ENCODE measurements at places on chromosomes 7 and 10.
A peak's percentile ranks its signal among the peaks of the same experiment; 100 is the strongest.

GRCh38 chr7:25638590-25639244 lies 410.4 kb upstream of the NPVF start:
- no peak for DNase-seq

- no peak for DNase-seq
Measured at GRCh38 chr10:86658261-86658741, 4.0 kb downstream of the OPN4 start.

DNA sequence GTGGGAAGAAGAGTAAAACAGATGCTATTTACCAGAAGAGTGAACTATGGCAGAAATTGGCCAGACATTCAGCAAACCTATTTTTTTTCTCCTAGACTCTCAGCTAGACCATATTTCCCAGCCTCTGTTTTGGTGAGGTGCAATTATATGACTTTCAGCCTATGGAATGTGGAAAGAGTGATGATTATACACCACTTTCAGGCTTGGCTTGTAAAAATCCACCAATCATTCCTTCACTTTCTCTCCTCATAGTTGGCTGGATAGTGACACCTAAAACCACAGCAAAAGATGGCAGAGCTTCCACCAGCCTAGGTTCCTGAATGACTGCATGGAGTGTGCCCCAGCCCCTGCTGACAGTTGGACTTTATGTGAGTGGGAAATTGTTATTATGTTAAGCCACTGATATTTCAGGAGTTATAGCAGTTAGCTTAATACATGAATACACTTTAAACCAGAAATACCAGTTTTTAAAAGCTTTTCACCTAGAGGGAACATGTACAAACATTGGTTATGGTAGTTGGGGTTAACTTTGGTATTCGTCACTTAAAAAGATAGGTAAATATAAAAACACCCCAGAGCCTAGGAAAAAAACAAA lies 19.1 kb upstream of the TNKS2 start:
- DNase-seq = no peak

DNA sequence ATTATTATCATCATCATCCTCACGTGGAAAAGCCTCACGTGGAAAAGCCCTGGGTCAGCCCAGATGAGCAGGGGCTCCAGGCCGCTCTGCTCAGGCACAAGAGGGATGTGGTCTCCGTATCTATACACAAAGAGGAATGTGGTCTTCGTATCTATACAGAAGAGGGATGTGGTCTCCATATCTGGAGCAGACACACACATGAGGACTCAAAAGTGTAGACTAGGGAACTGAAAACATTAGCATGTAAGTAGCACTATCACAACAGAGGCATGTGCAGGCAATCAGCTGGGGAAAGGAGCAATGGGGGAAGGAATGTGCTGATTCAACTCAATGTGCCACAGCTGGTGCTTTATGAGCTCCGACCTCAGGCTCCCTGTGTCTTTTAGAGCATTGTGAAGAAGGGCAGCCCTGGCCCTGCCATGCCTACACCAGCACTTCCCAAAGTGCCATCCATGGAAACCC lies 86.5 kb downstream of the PLXNA4 start:
- no peak for DNase-seq

DNA sequence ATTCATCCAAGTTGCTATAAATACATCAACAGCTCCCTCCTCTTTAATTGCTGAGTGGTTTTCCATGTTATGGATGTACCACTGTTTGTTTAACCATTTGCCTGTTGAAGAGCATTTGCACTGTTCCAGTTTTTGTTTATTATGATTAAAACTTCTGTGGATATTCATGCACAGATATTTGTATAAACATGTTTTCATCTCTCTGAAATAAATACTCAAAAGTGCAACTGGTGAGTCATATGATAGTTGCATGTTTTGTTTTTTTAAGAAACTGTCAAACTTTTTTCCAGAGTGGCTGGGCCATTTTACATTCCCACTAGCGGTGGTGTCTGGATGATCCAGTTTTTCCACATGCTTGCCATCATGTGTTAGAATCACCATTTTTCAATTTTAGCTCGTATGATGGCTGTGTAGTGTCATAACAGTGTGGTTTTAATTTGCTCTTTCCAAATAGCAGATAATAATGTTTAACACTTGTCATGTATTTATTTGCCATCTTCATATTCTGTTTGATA lies 33.6 kb downstream of the MEOX2 start:
- no peak for DNase-seq

DNA sequence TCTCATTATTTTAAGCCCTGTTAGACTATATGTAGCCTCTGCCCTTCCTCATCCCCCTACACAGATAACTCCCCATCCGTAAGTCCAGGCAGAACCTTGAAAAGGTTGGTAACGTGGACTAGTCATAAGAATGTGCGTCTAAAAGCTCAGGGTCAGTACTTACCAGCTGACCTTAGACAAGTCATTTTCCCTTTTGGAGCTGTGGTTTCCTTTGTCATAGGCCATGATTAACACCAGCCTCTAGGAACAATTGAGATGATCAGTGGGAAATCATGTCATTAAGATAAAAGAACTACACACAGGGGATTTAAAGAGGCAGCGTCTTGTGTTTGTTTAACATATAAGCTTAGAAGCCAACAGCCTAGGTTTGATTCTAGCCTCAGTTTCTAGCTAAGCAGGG lies 6.9 kb upstream of the UNC5B start:
- no peak for DNase-seq

GRCh38 chr10:121049489-121049888 lies 198.3 kb downstream of the WDR11 start:
- no peak for DNase-seq

GRCh38 chr7:127189886-127190285 lies 62.9 kb downstream of the GRM8 start:
- DNase-seq = no peak

DNA sequence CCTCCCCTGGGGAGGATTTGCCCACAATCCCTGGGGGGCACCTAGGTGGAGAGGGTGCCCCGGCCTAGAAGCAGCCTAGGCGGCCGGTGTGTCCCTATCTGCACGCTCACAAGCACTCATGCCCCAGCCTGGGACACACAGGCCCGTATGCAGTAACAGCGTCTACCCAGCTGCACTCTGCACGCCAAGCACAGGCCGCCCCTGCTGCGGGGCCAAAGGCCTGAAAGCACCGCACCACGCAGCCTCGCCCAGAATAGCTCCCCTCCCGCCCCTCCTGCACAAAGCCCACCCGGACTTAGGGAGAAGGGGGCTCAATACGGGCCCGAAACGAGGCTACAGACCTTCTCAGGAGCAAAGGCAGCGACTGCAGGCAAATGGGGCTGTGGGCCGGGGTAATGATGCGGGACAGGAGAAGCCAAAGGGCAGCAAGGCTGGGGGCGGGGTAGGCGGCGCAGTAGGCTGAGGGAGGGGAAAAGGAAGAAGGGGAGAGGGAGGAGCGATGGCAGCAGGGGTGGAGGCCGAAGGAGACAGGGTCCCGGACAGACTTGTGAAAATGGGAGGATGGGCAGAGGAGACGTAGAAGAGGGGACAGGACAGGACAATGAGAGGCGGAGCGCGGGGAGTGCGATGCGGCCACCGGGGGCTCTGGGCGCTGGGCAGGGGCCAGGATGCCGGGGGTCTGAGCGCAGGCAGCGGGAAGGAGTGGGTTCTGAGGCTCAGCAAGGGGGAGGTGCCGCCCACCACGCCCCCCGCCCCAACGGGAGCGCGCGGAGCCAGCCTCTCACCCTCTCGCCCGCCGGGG lies 544 bp downstream of the GPRIN2 start:
- DNase-seq = no peak

GRCh38 chr7:146660839-146661238 lies 544.2 kb downstream of the CNTNAP2 start:
- DNase-seq = no peak

DNA sequence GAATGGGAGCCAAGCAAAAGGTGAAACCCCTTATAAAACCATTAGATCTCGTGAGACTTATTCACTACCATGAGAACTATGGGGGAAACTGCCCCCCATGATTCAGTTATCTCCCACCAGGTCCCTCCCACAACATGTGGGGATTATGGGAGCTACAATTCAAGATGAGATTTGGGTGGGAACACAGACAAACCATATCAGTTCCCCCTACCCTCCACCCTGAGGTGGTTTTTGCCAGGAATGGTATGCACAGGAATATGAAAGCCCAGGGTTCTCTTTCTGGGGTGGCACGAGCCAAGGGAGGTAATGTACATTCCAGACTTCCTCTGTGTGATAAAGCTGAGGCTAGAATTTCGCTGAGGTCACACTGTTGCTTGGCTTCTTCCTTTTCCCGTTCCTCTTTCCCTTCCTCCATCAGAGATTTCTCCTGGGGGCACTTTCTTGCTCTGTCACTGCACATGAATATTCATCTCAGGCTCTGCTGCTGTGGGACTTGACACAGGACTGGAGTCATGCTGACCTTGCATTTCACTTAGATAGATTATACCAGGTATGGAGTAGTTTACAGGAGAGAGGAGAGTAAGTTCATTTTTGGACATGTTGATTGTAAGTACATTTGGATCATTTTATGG lies 347.0 kb upstream of the MTPN start:
- no peak for DNase-seq

- DNase-seq = no peak
Measured at GRCh38 chr7:141679014-141679413, 23.0 kb downstream of the DENND11 start.

DNA sequence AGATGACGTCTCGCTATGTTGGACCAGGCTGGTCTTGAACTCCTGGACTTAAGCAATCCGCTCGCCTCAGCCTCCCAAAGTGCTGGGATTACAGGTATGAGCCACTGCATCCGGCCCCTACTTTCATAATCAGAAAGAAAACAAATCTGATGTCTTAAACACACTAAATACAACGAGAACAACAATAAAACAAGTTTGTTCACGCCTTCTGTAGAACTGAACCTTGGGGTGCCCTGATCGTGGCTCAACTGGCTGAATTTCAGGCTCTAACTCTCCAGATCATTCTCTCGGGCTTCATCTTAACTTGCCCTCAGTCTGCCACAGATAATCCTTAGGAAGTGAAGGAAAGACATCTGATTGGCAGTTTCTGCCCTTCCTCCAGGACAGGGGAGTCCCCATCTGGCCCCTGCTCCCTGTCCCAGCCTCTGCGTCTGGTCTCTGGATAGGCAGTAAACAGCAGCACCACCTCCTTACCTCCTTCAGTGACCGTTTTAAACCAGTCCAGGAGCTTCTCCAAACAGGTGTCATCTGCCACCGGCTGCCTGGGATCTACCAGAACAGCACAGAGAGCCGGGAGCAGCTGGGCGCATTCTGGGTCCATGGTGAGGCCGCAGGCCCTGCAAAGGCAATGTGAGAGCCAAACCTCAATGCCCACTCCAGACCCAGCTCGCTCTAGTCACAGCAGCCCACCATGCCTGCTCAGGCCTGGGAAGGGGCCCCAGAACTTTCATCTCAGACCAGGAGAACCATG lies 1.3 kb downstream of the BRAT1 start:
- DNase-seq = no peak

- no peak for DNase-seq
Measured at GRCh38 chr10:106405141-106405540, 759.4 kb downstream of the SORCS1 start.

DNA sequence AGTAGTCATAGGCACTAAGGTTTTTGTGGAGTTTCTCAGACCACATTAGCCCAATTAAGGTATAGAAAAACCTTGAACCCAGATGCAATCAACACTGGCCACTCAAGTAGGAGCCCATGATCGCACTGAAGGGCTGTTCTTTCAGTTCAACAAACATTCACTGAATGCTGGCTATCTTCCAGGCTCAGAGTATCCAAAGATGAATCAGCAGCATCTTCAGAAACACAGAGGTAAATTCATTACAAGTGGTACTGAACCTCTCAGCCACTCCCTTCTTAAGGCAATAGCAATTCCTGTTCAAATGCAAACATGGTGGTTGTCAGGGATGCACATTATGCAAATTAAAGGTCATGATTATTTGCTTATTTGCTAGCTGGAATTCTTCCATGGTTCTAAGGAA lies 17.1 kb downstream of the KCNK18 start:
- peak; percentile 9 for DNase-seq

DNA sequence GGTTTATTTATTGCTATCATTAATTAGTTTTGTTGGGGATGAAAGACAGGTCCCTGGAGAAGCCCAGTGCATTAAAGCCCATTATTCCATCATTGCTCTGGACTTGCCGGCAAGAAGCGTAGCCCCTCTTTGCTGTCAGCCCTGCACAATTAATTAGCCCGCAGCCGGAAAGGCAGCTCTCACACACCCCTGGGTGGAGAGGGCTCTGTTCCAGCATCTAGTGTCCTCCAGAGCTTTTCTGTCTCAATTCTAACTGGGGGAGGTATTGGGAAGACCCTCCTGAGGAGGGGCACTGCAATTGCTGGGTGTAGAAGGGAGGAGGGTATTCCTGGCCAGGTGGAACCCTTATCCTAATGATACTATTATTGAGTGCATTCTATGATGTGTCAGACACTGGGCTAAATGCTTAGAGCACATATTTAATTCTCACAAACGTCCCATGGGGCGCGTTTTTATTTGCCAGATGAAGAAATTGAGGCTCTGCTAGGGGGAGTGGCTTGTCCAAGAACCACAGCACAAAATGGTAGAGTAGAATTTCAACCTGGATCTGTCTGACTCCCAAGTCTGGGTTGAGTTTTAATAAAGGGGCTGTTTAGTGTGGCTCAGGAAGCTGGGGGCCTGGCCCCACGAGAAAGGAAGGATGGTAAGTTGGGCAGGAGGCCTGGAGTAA lies 148.1 kb upstream of the PCBD1 start:
- DNase-seq = no peak

- DNase-seq = no peak
Measured at GRCh38 chr7:3495530-3495929, 194.5 kb downstream of the SDK1 start.

- DNase-seq = no peak
Measured at GRCh38 chr7:156353352-156353751, 287.2 kb upstream of the RNF32 start.

DNA sequence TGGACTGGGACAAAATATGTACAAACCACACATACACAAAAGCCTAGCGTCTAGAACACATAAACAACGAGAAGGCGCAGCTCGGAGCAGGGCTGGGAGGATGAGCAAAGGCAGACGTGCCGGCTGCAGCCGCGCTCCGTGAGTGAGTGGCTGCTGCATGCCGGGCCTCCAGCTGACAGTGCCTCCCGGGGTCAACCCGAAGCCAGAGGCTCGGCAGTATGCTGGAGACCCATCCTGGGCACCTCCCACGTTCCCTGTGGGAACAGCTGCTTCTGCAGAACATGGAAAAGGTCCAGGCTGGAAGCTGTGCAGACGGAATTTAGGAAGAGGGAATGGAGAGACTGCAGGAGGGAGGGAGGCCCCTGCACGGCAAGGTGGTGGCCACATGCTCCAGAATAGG lies 3.6 kb upstream of the GPR146 start:
- no peak for DNase-seq

GRCh38 chr7:87886875-87887274 lies 10.6 kb downstream of the DBF4 start:
- DNase-seq = peak; percentile 40

- DNase-seq = no peak
Measured at GRCh38 chr7:41792120-41792519, 89.2 kb upstream of the INHBA start.

GRCh38 chr7:16498122-16498521 lies 28.5 kb upstream of the LRRC72 start:
- no peak for DNase-seq
